NCI-H1436 treated with DMSO at 0.1 percent for 48 hours (cell line): ENCODE measurements at places on chromosomes 6 and 20.

DNA sequence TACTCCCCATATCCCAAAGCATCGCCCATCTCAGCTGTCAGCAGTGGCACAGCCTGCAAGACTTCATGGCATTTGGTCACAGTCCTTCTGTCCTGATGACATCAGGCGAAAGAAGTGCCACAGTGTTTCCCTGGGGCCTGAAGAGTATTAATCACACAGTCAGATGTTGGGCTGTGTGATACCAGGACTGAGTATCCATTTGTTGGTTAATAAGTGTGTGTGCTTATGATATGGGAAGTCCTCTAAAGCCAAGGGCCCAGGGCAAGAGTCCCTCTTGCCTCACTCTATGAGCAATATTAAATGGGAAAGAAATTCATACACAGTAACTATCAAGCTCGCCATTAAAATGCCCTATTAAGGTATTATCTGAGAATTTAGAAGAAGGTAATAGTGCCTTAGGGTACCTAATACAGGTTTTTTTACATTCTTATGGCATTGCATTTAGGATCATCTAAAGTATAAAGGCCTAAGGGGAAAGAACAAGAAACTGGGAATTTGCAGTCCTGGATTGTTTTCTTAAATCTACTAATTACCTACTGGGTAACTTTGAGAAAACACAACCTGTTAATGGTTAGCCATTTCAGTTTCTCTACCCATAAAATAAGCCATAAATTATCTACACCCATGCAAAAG, 204.1 kb upstream of the PREP start:
- DNase-seq, result no peak

- DNase-seq, result no peak
Measured at GRCh38 chr6:40734607-40735006, 147.4 kb upstream of the LRFN2 start.

DNA sequence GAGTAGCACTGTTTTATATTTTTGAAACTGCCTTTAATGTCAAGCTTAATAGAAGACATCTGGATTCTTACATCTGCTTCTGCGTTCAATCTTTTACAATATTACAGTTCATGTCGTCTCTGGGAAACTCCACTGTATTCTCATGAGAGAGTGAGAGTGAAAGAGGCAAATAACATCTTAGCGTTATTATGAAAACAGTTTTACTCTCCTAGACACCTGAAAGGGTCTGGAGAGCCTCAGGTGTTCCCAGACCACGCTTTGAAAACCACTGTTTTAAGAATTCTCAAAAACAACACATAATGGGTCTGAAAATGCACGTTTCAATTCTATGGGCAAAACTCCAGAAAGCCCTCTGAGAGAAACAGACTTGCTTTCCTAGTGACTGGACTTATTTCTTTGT, 63.3 kb downstream of the ARHGAP18 start:
- DNase-seq, result no peak

- no peak for DNase-seq
Measured at GRCh38 chr6:3294396-3294795, 35.6 kb downstream of the PSMG4 start.

DNA sequence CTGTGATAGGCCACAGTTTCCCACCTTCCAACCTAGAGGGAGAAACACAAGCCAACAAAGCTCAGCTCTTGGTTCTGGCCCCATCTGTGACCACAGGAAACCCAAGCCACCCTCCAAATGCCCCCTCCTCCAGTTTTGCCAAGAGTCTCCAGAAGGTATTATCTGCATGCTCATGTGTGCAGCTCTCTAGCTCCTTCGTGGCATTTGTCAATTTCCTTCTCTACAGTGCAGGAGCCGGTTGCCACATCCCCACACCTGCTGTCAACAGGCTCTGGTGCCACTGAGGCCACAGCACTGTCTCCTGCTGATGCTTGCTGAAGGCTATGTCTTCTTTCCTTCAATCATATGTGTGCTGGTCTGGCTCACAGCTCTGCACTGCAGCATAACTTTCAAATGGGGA, 177.2 kb downstream of the CLIC5 start:
- DNase-seq, result no peak

DNA sequence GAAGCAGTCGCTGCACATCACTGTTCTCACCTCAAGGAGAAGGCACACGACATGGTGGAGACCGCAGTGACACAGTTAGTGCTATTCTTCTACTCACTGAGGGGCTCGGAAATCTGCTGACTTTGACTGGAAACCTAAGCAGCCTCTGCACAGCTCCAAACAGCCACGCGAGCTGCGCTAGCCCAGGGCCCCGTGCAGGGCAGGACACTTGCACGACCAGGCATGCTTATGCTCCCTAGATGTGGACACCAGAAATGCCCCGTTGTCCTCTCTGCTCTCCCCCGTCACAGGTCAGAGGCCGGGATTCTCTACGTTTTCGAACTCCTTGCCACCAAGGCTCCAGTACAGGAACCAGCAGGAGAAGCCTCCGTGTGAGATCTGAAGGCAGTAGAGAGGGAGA, 201.1 kb downstream of the WDR27 start:
- DNase-seq, result no peak

DNA sequence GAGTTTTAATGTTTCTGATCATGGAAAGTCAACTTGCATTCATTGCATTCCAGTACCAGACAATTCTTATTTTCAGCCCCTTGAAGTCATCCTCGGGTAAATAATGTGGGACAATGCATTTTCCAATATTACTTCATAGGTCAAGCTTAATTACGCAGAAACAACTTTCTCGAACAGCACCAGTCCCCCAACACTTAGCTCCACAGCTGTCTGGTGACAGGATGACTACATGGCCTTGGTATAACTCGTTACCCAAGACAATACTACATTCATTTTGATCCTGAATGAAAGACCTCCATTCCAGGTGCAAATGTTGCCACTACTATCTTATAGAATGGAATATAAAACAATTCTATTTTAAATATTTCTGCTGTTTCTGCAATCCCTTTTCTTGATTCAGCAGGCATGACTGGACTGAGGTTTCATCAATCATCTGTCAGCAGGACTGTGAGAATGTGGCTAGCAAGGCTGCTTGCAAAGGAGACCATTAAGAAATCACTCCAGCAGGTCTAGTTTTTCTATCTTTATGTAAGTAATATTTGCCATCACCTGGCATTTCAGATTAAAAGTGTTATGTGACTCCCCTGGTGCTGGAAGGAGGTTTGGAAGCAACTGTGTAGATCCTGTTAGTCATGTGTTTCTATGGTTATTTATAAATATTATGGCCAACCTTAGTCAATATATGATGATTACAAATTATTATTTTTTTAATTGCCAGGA, 147.9 kb downstream of the HAO1 start:
- no peak for DNase-seq

DNA sequence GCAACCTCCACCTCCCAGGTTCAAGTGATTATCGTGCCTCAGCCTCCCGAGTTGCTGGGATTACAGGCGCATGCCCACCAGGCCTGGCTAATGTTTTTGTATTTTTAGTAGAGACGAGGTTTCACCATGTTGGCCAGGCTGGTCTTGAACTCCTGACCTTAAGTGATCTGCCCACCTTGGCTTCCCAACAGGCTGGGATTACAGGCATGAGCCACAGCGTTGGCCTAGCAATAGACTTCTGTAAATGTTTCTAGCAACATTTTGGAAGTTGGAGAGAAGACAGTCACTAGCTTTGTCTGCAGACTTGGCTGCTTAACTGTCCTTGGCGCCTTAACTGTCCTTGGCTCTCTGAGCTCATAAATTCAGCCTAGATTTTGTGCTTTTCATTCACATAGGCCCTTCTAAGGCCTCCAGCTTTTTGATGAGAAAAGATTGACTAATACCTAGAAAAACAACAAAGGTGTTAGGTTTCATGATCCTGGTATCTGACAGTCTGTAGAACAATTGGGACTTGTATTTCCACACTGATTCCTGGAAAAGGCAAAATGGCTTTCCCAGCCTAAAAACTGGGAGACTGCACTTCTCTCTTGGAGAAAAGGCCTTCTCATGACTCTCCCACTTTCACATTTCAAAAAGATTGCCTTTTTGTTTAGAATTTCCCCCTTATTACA, 49.7 kb downstream of the OR2B2 start:
- no peak for DNase-seq

GRCh38 chr20:50618537-50618936, 72.8 kb downstream of the RIPOR3 start:
- no peak for DNase-seq

GRCh38 chr6:135506270-135506997, 8.9 kb upstream of the AHI1 start:
- DNase-seq, result no peak

DNA sequence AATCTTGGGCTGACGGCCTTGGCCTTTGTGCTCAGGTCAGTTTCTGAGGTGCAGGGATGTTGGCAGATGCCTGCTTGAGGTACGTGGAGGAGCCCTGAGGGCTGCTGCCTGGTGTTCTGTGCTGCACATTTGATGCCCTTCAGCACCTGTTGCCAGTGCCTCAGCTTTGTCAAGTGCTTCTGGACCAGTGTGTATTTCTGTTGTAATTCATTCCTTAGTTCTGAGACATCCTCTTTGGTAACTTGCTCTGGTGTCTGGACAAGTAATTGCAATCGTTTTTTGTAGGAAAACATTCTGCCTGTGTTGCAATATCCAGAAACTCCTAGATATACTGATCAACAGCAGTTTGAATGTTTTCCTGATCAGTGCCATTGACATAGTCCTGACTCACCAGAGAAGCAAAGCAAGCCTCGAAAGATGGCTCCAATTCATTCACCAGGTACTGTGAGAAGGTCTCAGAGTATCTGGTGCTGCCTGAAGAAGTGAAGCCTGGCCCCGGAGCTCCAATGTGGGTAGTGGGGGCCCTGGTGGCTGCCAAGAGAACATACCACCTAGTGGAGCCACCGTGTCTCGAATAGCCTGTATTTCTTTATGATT, 26.7 kb downstream of the ZNF337 start:
- no peak for DNase-seq

DNA sequence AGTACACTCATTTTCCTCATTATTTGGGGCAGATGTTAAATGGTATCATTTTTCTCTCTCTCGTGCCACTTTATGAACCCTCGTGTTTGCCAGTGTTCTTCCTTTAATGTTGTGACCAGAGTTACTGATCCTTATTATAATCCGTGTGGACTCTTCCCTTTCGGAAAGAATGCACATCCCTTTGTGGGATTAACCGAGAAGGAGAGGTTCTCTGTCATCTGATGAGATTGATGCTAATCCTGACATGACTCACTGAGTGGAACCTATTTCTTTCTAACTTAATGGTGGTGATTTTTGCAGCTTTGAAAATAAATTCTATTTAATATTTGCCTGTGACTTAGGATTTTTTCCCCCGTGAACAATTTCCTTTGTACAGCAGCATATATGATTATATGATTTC, 300.0 kb upstream of the MAN1A1 start:
- no peak for DNase-seq

GRCh38 chr20:39453890-39454289, 491.7 kb downstream of the DHX35 start:
- DNase-seq, result no peak

GRCh38 chr6:166540631-166541331, 45.7 kb downstream of the RAMACL start:
- no peak for DNase-seq

DNA sequence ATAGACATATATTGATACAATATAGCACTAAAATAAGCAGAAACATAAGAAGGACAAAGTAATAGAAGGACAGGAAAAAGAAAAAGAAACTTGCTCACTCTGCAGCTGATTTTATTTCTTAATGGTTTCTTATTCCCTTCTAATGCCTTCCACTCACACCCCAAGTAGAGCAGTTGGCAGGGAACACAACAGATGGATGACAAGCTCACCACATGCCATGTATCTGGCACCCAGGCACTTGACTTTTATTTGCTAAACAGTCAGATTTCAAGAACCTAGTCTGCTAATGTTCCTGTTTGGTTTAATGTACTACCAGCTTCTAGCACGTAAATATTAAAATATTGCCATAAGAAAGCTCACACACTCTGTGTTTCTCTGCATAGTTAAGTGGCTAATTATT, 87.1 kb downstream of the COL19A1 start:
- DNase-seq, result no peak

DNA sequence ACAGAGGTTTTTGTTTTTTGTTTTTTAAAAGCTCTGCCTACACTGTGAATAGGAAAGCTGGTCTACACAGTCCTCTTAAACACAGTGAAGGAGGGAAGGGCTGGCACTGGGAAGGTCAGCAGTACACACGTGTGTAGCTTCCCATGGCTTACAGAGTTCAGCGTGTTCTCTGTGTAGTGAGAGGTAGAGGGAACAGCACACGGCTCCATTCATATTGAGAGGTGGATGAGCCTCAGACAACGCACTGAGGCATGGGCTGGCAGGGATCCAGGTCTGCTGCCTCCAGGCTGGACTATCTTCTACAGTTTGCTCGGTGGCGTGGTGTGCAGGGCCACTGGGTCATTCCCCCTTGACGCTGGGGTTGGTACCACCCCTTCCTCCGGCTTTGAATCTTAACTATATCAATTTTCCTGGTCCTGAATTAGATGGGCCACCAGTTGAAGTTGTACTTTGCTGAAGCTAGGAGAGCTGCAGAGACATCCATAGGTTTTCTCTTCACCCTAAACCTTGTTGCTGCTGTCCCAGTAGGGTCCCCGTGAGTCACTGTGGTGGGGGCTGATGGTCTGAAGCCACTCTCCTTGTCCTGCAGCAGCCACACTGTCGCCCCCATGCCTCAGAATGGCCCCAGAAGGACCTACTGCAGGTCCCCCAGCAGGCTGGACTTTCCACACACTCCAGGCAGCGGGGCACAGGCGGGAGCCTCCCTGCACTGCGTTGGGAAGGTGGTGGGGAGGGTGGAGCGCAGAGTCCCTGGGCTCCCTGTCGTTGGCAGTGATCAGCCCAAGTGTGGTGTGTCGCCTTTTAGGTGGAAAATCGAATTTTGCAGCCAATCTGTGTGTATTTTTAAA, 2.0 kb downstream of the ARFGAP1 start:
- DNase-seq, result no peak

GRCh38 chr6:63565727-63566596, 6.3 kb upstream of the LOC128125822 start:
- DNase-seq, result no peak

DNA sequence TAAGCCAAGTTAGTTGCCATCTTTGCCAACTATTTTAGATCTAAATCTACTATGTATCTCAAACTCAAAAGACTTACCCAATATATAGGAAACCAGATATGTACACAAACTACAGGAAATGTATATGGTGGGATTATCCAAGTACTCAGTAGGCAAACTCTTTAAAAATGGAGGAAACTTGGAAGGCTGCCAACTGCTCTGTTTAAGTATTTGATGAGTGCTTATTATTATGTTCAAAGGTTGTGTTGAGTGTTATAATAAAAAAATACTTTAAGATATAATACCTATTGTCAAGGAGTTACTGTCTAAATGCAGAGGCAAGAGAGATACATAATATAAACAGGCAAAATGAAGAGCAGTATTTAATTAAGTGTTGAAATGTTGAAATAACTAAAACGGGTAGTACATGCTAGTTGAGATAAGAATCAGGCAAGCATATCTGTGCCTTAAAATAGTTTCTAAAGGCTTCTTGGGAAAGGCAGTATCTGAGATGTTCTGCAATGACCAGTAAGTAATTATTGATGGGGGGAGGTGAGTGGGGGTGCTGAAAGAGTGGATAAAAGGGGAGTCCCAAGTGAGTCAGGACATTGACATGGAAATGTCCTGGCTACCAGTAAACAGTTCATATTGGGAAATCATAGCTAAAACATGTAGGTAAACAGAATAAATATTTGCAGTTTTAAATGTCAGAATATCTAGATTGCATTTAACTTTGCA, 6.5 kb upstream of the DST start:
- no peak for DNase-seq
